ENCODE measurements at places on chromosomes 1 and 21.

- DNase-seq, result no peak
These were observed 37.0 kb upstream of the PDE9A start for GRCh38 chr21:42616446-42616845.

GRCh38 chr1:74222701-74223100, 12.5 kb upstream of the TNNI3K start:
- DNase-seq, result no peak

- DNase-seq, result no peak
These were observed 12.8 kb downstream of the FOXD2 start for GRCh38 chr1:47450606-47451005.

DNA sequence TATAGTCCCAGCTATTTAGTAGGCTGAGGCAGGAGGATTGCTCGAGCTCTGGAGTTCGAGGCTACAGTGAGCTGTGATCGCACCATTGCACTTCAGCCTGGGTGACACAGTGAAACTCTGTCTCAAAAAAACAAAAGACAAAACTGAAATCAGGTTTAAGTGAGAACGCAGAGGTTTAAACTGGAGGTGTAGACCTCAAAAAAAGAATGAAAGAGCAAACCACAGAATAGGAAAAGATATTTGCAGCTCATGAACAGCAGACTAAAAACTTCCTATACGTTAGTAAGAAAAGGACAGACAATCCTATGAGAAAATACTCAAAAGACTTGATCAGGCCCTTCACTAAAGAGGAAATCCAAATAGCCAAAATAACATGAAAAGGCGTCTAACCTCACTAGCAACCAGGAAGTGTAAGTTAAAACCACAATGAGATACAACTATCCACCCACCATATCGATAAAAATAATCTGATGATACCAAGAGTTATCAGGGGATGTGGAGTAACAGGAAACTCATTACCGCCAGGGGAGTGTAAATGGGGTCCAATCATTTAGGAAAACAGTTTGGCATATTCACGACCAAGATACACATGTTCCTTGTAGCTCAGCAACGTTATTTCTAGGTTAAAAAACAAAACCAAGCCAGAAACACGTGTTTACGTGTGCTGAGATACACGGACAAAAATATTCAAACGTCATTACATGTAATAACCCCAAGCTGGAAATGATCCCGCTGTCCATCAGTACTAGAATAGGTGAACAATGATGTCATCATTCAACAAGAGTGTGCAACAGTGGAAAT, 9.8 kb downstream of the TNFRSF9 start:
- no peak for DNase-seq

DNA sequence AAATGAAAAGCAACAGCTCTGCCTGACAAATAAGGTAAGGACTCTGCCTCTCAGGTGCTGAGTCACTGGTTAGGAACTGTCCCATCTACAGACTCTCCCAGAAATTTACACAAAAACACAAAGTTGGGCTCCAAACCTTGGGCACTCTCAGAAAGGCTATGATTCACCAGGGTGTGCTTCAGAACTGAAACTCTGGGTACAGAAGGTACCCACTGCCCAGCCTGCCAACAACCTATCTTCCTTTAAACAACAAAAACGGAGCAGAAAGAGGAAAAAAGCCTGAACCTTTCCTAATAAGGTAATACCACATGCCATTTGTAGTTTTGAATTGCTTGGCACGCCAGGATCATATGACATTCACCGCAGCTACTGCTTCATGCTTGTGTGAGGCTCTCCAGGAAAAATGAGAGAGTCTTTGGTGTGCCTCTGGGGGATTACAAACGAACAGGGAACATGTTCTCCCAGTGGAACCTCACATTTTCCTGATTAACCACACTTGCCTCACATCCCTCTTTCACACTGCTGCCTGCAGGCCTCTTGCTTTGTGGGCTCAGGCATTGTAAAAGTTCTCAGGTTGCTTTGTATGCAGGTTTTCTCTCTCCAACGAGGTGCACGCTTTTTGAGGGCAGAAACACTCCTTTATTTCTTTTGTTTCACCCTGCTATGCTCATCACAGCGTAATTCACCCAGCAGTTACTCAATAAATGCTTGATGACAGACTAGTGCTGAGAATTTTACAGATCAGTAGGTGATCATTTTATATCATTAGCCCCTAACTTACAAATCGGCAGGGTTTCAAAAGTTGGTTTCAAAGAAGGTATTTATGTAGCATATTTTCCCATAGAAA, 65.1 kb downstream of the GADD45A start:
- DNase-seq, result peak; percentile 45

DNA sequence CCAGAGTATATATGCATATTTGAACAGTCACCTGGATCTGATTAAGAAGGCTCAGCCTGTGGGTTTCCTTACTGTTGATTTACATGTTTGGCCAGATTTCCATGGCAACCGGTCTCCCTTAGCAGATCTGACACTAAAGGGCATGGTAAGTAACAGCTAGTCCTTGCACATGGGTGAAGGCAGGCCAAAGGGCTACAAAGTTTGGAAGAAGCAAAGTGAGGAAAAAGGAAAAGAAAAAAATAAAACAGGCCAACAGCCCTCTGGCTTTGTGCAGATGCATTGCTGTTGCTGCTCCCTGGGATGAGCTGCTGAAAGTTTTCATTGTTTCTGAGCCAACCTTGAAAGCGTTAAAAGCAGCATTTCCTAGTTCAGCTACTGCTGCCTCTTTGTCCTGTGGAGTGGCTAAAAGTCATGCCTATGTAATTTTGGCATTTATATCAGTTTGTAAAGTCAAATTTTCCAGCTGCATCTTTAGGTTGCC, 176.5 kb upstream of the HOOK1 start:
- no peak for DNase-seq

DNA sequence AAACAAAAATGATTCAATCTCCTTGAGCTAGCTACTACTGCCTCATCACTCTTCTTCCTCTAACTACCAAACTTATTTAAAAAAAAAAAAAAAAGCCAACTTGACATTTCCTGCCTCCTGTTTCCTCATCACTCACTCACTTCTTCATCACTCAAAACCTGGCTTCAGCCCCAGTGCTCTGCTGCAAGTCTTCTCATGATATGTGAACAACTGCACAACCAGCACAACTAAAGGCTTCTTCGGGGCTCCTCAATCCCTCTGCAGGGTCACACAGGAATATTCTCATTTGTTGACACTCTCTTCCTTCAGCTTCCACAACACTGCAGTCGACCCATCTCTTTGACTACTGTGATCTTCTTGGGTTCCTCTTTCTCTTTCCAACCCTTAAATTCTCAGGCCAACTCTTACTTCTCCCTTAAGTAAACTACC, 7.6 kb downstream of the MTF1 start:
- no peak for DNase-seq

GRCh38 chr1:240497908-240498307, 114.0 kb downstream of the GREM2 start:
- no peak for DNase-seq

DNA sequence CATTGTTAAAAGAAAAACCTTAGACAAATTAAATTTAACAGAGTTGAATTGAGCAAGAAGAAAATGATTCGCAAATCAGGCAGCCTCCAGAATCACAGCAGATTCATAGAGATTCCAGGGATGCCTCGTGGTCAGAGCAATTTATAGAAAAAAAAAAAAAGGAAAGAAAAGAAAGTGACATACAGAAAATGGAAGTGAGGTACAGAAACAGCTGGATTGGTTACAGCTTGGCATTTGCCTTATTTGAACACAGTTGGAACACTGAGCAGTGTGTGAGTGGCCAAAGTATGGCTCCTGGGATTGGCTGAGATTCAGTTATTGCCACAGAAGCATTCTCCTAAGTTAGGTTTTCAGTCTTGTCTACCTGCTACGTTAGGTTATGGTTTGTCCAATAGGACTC, 9.1 kb upstream of the C21orf91 start:
- DNase-seq, result no peak

DNA sequence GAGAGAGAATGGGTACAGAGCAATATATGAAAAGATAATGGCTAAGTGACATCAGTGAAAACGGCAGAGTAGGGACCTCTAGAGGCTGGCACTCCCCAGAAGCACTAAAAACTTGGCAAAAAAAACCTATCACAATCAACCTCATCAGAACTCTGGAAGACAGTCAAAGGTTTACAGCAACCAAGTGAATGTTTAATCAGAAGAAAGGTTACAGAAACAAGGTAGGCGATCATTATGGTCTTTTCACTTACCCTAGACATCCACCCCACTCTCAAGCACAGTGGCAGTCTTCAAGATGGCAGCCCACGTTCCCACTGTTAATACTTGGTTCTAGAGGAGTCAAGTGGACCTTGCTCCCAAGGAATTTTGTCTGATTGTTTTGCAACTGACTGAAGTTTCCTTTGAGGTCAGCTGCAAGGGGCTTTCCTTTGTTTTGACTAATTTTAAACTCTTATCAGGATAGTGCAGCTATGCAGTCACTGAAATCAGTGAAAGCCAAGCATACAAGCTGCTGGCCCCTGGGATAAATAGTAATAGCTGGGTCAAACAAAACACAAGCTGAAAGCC, 7.2 kb downstream of the KIFAP3 start:
- DNase-seq, result no peak

DNA sequence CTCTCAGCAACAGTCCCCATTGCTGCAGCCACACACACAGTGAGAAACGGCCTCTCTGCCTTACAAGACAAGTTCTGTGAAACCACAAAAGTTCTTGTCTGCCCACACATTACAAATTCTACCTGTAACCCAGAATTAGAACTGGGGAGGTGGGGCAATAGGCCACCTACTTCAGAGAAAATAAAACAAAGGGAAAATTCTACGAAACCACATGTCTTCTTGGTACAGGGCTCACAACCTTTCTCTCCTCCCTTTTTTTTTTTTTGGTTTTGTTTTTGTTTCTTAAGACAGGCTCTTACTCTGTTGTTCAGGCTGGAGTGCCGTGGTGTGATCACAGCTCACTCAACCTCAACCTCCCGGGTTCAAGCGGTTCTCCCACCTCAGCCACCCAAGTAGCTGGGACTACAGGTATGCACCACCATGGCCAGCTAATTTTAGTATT, 30.2 kb downstream of the LPAR3 start:
- DNase-seq, result no peak

DNA sequence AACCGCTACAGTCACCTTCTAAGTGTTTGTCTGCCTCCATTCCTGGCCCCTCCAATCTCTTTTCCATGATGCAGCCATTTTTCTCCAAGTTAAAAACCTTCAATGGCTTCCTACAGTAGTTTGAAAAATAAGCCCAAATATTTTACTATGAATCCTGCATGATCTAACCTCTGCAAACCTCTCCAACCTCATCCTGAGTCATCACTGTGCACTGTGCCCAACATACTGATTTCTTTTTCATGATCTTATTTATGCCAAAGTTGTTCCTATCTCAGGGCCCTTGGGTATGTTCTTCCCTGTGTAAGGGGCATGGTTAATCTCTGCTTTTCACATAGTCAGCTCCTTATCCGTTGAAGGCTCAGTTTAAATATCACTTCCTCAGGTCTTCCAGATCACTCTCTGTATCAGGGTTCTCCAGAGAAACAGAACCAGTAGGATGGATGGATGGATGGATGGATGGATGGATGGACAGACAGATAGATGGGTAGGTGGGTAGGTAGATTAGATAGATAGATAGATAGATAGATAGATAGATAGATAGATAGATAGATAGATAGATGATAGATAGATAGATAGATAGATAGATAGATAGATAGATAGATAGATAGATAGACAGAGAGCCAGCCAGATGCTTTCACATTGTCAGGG, 18.1 kb upstream of the PTPN14 start:
- DNase-seq, result peak; percentile 22

DNA sequence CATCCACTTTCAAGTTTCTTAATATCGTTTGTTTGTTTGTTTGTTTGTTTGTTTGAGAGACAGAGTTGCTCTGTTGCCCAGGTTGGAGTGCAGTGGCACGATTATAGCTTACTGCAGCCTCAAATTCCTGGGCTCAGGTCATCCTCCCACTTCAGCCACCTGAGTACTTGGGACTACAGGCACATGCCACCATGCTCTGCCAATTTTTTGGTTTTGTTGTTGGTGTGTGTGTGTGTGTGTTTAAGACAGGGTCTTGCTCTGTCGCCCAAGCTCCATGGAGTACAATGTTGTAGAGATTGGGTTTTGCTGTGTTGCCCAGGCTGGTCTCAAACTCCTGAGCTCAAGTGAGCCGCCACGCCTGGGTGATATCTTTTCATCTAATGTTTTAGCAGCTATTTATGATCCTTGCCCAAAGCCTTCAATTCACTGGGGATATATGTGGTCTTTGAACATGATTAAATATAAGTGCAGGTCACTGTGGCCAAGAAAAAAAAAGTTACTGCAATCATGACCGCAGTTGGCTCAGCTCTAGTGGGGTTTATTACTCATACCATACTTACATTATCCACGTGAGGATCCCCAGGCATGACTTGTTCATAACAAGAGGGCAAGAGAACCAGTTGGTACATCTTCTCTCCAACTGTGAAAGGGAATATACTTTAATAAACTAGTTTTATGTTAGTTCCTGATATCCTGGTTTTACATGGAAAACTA, 8.0 kb downstream of the RRP1B start:
- peak; percentile 44 for DNase-seq

- no peak for DNase-seq
These were observed 345.2 kb downstream of the USP25 start for GRCh38 chr21:16074950-16075489.

DNA sequence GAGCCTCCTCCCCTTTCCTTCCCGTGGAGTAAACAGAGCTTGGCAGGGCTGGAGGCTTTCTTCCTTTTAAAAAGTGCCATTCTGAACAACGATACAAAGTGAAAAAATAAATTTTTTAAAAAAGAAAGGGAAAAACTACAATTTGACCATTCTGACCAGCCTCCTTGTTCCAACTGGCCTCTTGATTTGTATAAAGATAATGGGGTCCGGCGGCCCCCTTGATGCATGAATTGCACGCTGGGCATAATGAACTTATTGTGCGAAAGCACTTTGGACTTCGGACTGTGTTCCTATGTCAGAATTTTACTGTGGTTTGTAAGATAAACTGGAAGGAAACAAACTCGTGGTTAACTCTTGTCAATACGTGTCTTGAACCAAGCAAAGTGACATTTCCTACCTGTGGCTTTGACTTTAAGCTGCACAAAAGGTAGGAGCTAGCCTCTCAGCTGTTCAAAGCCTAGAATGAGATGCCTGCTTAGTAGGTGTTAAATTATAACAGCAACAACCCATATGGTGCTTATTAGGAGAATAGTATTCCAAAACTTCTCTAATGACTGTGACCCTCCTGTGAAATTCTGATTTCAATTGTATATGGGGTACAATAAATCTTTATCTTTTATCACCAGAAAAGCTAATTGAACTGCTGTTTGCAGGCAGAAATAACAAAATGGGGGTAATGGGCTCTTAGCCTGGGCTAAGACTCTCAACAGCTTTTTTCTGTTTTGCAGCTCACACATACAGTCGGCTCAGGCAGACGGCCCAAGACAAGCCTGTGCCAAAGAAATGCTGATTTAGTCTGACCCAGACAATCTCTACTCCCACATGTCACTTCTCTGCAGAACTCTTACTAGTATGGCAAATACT, 9.3 kb downstream of the IRF2BP2 start:
- no peak for DNase-seq

GRCh38 chr1:31581821-31582810, 5.8 kb downstream of the TINAGL1 start:
- no peak for DNase-seq

- DNase-seq, result peak; percentile 50
These were observed 708 bp upstream of the ZNF362 start for GRCh38 chr1:33255347-33256220.

All from T1000 (cell line).